NCI-H510A treated with DMSO at 0.1 percent for 48 hours (cell line): ENCODE measurements at places on chromosomes 3 and 15.

- DNase-seq, result no peak
These were observed 59.7 kb upstream of the GK5 start for GRCh38 chr3:142285083-142285517.

DNA sequence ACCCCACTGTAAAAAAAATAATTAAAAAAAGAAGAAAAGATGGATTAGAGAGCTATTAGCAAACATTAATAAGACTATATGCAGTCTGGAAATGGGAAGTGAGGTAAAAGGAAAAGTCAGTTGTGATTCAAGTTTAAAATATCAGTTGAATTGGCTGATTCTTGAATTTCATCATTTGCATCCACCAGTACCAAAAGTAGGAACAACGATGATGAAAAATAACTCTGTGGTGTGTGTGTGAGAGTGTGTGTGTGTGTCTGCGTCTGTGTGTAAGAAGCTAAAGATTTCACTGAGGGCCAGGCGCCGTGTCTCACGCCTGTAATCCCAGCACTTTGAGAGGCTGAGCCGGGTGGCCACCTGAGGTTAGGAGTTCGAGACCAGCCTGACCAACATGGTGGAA is 56.0 kb upstream of the SLC4A7 start:
- no peak for DNase-seq

DNA sequence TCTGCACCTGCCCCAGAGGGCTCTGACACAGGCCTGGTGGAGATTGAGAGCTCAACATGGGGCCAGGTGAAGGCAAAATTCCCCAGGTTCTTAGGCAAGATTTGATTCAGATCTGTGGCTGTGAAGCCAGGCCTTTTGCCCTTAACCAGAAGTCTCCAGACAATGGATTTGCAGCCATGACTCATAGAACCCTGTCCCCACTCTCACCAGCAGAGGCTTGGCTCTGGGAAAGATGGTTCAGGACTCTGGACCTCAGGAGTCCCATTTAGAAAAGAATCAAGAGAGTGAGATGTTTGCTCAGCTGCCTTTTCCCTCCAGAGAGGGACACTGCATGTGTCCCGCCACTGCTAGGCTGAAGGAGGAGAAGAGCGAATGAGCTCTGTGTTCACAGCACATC is 361.4 kb upstream of the ICE2 start:
- DNase-seq, result peak; percentile 38

DNA sequence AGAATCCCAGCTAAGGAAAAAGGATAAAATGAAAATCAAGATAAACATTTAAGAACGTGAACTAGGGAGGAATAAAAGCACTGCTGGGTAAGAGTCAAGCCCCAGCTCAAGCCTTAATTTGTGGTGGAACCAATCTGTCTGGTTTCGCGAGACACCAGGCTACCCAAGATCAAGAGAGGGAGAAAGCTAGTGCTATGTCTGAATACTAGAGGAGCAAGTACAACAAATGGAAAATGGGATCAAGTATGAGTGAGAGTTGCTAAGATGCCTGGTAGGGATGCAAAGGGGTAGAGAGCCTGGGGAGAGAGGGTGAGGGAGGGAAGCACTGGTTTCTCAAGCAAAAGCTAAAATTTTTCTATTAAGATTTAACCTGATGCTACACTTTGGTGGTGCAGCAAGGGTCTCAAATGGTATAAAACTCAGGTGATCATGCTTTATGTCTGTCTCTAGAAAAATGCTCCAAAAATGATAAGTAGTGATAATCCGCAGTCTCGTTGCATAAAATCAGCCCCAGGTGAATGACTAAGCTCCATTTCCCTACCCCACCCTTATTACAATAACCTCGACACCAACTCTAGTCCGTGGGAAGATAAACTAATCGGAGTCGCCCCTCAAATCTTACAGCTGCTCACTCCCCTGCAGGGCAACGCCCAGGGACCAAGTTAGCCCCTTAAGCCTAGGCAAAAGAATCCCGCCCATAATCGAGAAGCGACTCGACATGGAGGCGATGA is 1.7 kb upstream of the SETD5 start:
- no peak for DNase-seq

GRCh38 chr3:100802126-100802525 is 92.8 kb downstream of the TFG start:
- no peak for DNase-seq

DNA sequence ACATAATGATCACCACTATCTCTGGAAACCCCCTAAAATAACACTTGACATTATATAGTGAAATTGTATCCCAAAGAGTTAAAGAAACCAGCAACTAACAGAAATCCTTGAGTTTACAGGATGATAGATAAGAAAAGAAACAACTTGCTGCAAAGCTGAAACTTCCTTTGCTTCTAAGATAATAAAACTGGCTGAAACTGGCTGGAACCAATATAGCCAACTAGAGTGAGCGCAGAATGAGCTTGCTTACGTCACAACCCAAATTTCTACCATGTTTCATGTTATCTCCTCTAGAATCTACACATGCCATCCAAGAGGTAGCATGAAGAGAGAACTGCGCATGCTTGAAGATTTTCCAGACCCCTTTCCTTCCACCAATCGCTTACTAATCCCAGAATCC is 83.8 kb upstream of the ACTC1 start:
- no peak for DNase-seq

- peak; percentile 26 for DNase-seq
These were observed 34.4 kb upstream of the SLC6A1 start for GRCh38 chr3:10957976-10958749.

DNA sequence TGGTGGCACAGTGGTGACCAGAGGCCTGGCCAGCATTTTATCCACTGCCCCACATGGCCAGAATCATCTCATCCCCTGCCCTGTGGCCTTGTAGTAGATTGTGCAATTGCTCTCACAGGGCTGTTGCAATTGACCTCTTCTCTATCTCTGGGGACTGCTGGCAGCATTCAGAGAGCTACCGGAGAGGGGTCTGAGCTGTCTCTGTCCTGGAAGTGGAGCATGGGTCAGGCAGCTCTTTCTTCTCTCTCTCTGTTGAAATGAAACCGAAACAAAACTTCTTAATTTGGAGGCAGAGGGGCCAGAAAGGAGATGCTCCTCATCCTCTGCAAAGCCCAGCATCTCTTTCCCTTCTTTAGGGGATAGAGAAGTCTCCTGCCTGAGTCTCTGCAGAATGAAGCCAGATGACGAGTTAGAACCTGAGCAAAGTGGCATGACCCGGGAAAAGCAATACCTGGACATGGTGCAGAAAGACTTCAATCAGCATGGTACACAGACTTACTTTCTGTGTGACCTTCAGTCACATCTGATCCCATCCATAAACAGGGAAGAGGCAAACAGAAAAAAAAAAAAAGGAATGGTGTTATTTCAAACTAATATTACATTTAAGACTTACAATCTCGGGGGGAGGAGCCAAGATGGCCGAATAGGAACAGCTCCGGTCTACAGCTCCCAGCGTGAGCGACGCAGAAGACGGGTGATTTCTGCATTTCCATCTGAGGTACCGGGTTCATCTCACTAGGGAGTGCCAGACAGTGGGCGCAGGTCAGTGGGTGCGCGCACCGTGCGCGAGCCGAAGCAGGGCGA is 144.5 kb upstream of the BCL6 start:
- no peak for DNase-seq

- no peak for DNase-seq
These were observed 12.3 kb downstream of the BOC start for GRCh38 chr3:113223475-113224281.

DNA sequence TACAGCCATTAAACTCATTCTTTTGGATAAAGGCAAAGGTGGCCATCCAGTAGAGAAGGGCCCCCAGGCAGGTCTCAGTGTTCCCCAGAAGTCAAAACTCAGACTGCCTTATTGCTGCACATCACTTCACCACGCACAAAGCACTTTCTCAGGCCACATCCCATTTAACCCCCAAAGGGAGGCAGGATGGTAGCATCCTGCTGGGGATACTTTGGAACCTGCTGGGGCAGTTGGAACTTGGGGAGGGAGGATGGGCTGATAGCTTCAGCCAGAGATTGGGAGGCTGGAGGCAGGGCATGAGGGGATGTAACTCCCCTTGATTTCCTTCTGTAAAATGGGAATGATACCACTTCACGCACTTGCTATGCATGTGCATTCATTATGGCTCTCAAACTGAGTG is 5.0 kb downstream of the ITPKA start:
- DNase-seq, result no peak

DNA sequence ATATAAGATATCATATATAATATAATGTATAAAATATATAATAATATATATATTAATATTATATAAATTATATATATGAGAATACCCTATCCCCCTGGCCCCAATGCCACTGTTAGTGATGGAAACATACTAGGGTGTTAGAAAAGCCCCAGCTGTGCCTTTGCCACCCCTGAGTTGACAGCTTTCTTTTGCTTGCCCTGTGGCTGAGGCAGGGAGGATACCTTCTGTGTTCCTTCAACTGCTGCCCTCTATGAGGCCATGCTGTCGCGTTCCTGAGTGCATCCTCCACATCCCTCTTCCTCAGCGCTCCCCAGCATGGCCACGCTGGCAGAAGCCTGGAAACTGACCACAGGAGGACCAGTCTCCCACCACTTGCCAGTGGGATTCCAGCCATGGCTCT is 26.3 kb downstream of the FAN1 start:
- no peak for DNase-seq

GRCh38 chr3:66490984-66491383 is 9.8 kb downstream of the LRIG1 start:
- DNase-seq, result no peak

DNA sequence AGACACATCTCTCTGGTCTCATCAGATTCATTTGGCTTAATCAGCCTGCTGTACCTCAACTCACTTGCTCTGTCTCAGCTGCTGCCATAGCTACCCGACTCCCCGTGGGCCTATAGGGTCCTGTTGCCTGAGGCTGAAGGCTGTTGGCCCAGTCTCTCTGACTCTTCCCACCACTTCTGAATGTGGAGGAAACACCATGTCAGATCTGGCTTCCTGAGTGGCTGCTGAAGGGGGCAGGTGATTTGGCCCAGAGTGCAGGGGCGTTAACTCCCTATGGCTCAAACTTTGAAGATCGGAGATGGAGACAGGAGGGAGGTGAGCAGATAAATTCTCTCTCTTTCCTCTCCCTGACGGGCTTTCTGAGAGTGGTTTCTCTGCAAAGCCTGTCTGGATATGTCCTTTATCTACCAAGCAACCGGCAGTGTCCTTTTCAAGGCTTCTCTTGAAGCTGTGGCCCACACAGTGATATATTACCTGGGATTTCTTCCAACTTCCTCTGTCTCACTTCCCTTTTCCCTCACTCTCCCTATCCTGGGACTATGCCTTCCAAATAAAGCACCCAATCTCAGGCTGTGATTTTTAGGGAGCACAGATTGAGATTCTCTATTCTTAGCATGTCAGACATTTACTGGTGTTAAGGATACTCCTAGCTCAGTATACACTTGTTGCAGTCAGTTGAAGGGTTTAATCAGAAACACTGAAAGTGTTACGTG is 334.9 kb upstream of the TBC1D5 start:
- no peak for DNase-seq

DNA sequence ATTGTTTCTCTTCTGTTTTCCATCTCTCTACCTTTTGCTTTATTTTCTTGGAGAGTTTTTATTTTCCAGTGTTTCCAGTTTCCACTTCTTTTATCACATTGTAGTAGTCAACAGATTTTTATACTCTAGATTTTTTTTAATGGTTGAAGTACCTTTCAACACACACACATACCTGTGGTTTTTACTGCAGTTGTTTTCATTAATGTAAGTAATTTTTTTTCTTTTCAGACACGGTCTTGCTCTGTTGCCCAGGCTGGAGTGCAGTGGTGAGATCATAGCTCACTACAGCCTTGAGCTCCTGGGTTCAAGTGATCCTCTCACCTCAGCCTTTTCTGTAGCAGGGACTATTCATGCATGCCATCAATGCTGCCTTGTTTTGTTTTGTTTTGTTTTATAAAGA is 472.5 kb upstream of the SGO1 start:
- DNase-seq, result no peak

GRCh38 chr3:152122851-152123250 is 145.9 kb upstream of the MBNL1 start:
- no peak for DNase-seq

GRCh38 chr3:45607790-45608189 is 13.2 kb downstream of the LIMD1 start:
- DNase-seq, result no peak

DNA sequence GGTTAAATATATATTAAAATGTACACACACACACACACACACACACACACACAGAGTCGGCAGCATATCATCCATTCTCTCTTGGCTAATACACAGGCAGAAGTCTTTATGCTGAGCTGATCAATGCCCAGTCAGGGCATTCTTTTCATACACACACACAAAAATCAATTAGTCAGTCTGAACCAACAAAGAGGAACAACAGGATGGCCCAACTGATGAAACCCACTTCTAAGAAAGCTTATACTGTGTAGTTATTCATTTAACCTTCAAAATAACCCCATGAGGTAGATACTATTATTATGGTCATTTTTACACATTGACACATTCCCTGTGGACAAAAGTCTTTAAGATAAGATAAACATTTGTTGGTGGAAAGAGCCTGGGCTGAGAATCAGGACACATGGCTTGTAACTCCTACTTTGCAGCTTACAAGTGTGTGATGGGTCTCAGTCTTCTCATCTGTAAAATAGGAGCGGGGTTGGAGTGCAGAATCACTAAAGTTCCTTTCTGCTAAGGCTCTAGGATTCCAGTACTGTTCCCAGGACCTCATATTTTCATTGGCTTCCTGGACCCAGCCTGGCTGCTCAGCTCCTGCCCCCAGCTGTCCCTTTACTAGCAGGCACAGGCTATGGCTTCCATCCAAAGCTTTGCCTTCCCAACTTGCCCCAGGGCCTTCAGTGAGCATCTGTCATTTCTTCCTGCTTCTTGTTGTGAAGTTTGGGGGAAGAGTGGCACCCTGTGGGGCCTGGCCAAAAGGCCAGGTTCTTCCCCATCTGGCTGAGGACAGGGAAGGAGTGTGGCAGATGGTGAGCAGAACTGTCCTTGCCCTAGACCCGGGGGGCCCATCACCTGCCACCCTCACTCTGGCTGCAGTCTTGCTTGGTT is 27.2 kb upstream of the GLCE start:
- no peak for DNase-seq

- no peak for DNase-seq
These were observed 8.9 kb downstream of the CPA3 start for GRCh38 chr3:148873977-148874376.

GRCh38 chr3:9298236-9298635 is 48.8 kb upstream of the SRGAP3 start:
- no peak for DNase-seq

GRCh38 chr3:111733856-111734255 is 125.2 kb upstream of the PHLDB2 start:
- DNase-seq, result no peak

DNA sequence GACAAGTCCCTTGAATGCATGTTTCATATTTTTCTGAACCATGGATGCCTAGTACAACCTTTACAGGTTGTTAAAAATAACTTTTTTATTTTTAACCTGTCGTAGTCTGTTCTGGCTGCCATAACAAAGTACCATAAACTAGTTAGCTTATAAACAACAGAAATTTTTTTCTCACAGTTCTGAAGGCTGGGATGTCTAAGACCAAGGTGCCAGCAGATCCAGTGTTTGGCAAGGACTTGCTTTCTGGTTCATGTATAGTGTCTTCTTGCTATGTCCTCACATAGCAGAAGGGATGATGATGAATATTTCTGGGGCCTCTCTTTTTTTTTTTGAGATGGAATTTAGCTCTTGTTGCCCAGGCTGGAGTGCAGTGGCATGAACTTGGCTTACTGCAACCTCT is 23.0 kb upstream of the POLR2M start:
- no peak for DNase-seq
